ENCODE measurements at places on chromosomes 2 and 18.

DNA sequence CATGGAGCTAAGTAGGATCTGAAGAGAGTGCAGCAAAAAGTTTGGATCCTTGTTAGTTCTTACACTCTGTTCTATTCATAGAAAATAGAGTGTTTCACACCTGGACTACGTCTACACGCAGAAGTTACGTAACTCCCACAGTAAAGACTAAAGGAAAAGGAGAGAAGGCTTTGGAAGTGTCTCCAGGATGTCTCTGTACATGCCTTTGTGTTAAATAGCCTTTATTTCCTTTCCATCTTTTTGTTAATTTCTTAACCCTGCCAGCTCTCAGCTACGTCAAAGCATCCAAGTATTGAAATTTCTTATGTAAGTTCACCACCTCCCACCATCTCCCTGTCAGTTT lies 8.4 kb downstream of the DTNB start:
- DNase-seq = no peak

- DNase-seq = no peak
Measured at GRCh38 chr2:158823486-158824237, 28.5 kb downstream of the DAPL1 start.

GRCh38 chr2:158217593-158217992 lies 115.9 kb downstream of the UPP2 start:
- DNase-seq = no peak

DNA sequence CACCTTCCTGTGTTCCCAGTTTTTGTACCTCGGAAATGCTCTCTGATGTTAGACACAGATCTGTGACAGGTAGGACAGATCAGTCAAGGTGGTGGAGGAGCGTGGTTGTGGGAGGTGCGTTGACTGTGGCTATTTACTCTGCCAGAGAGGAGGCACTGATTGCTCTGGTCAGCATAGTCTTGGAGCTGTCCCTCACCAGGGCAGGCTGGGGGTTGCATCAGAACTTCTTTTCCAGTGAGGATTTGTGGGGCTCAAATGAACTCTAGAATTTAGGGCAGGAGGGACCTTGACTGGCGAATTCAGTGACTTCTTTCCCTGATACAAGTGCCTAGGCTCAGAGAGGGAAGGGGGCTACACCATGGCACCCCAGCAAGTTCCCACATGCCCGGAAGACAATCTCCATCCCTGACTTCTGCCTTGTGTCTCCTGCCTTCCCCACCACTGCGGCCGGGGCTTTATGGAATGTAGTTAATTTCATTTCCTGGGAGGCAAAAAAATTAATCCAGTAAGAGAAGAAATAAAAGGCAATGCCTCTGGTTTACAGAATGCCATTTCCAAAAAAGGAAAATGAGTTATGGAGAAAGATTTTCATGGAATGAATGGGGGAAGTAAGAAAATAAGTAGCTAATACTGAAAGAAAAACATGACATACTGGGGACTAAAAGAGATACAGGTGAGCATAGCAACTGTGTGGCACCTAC lies 26.1 kb downstream of the NIFK start:
- no peak for DNase-seq

DNA sequence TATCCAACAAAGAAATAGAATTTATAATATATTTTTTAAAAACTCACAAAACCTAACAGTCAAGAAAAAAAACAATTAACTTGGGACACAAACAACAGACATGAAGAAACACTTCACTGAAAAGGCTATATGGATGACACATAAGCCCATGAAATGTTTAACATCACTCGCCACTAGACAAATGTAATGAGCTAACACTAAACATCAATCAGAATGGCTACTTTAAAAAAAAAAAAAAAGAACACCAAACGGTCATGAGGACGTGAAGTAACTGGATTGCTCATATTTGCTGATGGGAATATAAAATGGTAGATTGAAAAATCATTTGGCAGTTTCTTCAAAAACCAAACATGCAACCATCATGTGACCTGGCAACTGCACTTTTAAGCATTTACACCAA lies 97.3 kb upstream of the RGPD4 start:
- DNase-seq = no peak

All from stimulated activated CD8-positive, alpha-beta memory T cell treated with anti-CD3 and anti-CD28 coated beads, Interleukin-7, amount 100 ng/mL, for 4 hours (primary cell).